ENCODE measurements at places on chromosomes 3 and 15. TPM values are rescaled to one million over a fixed set of nuclear protein-coding genes. Genes with fewer than 3 reads are reported as not detected.

DNAH1 gene
- total RNA-seq = 27.8 TPM

DNA sequence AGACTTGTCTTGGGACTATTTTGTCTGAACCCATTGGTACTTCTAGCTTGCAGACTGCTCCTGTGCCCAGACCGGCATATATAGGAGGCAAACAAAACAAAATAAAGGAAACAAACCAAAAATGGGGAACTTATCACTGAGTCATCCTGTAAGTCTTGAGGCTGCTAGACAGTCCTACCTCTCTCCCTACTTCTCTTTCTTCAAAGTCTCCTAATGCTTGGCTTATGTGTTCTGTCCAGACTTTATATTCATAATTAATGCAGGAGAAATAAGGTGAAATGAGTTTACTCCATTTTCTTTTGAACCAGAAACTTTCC lies 266.2 kb downstream of the ZNF385D start:
- no peak overlapping the region for H3K4me3 ChIP-seq
- DNase-seq = no peak
- no peaks in the 10 kb centered on the region for H3K36me3 ChIP-seq
- H3K27me3 ChIP-seq = no peaks in the 10 kb centered on the region
- H3K27ac ChIP-seq = no peak overlapping the region

DNA sequence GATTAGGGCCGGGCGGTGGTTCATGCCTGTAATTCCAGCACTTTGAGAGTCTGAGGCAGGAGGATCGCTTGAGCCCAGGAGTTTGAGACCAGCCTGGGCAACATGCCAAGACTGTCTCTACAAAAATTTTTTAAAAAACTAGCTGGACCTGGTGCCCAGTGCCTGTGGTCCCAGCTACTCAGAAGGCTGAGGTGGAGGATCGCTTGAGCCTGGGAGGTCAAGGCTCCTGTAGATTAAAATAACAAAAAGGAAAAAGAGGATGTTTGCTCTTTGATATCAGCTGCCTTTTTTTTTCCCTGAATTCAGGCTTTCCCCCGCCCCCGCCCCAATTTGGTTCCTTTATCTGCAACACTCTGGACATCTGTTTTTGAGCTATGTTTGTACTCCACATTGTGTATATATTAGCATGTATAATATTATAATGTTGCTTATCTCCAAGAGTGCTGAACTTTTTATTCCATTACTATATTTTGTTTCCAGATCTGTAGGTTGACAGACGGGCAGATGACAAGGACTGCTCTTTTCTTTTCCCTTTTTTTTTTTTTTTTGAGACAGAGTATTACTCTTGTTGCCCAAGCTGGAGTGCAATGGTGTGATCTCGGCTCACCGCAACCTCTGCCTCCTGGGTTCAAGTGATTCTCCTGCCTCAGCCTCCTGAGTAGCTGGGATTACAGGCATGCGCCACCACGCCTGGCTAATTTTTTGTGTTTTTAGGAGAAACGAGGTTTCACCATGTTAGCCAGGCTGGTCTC lies 4.6 kb downstream of the SNAP23 start:
- peaks cover 97% of the 10 kb centered on the region for H3K4me1 ChIP-seq
- no peak for DNase-seq
- H3K27me3 ChIP-seq = no peaks in the 10 kb centered on the region

DNA sequence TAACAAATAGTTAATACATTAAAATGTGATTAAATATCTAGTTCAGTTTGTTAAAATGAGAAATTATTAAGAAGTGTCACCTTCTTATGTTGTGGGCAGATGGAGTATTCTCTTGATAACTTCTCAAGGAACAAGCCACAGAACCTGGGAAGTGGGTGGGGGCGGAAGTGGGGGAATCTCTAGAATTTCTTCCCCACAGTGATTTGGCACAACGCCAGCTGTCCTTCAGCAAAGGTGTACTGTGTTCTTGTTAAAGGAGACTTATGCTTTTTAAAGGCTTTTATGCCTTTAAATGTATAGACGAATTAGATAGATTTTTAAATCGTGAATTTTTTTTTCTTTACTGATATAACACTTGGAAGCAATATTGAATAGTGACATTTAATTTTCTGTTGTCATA lies 42.4 kb downstream of the SEC22A start:
- no peaks in the 10 kb centered on the region for H3K36me3 ChIP-seq
- no peak overlapping the region for H3K27ac ChIP-seq
- DNase-seq = no peak
- no peaks in the 10 kb centered on the region for H3K27me3 ChIP-seq
- H3K4me1 ChIP-seq = no peaks in the 10 kb centered on the region

Data from spleen (tissue), 13 donors.